ENCODE measurements at places on chromosomes 13 and 19.

GRCh38 chr19:35509018-35509652 is 4.3 kb downstream of the DMKN start:
- DNase-seq = no peak

DNA sequence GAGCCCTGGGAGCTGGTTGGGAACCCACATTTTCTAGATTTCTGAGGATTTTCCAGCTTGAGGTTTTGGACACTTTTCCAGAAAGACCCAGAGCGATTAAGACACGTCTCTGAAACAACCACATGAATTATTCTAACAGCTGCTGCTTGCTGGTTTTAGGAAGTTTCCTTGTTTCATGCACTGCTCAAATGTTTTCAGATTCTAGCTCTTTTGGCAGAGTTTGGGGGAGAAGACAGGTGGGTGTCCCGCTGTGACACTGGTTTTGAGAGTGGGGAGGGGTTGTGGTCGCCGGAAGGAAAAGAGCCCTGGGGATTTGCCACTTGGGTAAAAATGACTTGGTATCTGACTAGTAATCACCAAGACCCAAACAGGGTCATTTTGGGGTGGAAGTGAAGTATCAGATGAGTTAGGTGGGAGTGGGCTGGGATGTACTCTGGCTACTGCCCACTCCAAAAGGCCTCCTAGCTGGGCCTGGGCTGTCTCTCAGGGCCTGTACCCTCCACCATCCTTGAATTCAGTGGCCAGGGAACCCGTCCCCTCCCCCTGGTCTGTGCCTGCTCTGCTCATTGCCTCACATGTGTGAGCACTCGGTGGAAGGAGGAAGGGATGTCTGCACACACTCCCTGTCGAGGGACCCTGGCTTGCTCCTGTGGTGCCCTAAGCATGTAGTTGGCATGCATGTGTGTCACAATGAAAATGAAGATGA is 13.2 kb downstream of the GATAD2A start:
- DNase-seq = no peak

- DNase-seq = no peak
Measured at GRCh38 chr13:105567951-105568525, 967.4 kb downstream of the EFNB2 start.

DNA sequence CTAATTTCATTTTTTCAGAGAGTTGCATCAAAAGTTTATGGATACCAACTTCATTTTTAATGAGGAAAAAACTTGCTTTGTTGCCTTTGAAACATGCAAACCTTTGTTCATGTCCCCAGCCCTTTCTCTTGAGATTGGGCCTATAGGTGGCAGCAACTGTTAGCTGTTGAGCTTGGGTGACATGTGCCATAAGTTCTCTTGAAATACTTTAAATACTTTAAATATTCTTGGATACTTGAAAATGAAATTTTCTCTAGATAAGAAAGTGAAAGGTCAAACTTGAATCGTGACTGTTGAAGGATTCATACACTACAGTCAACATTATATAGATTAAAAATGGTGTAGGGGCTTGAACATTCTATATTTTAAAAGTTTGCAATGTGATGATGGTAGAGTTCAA is 294.9 kb downstream of the NDFIP2 start:
- DNase-seq = peak; percentile 62

DNA sequence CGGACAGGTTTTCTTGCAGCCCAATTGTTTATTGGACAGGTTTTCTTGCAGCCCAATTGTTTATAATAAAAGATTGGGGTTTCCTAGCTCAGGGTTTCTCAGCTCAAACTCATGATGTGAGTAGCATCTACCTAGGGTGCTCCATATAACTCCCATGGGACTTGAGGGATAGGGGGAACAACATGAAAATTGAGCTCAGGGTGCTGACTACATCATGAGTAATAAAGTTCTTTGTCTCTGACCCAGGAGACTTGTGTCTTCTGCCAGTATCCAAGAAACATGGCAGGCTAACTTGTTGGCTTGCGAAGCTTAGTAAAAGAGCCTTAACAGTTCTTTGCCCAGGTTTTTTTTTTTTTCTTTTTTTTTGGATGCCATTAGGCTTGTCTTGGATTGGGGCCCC is 59.2 kb upstream of the MYCBP2 start:
- no peak for DNase-seq

- DNase-seq = no peak
Measured at GRCh38 chr13:97468331-97468730, 34.4 kb downstream of the RAP2A start.

GRCh38 chr13:100881291-100881864 is 206.8 kb upstream of the TMTC4 start:
- DNase-seq = no peak

GRCh38 chr13:31996601-31997000 is 35.0 kb upstream of the FRY start:
- DNase-seq = no peak

GRCh38 chr13:54975676-54976075 is 1947.1 kb downstream of the OLFM4 start:
- DNase-seq = no peak

DNA sequence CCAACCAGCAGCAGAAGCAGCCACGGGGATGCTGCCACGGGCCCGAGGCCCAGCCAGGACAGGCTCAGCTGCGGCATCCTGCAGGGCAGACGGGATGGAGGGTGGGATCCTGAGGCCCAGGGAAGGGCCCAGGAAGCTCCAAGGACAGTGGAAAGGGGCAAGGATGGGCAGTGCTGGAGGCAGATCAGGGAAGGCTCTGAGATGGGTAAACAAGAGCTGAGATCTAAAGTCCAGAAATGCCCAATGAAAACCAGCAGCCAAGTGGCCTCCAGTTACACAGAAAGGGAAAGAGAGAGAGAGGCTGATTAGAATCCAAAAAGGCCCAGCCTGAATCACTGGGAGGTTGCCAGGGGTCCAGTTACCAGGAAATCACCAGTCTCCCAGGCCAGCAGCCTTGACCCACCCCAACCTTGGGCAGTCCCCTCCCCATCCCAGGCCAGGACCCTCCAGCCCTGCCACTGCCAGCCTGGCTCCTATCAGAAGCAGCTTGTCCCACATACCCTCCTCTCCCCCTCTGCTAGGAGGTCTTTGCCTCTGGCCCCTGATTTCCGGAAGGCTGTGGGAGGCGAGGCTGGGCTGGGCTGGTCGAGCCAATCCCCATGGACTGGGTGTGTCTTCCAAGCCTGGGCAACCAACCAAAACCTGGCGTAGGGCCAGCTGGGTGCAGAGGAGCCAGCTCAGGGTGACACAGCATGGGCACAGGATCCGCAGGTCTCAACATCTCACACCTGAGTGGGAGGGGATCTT is at the start of gene CYP4F11:
Gene CYP4F11 (minus strand): TSS at position 198 of the 747 bp plus-strand sequence. CDS start 121 bp downstream, at position 77.
- no peak for DNase-seq

- DNase-seq = no peak
Measured at GRCh38 chr19:56727677-56728076, 56.1 kb upstream of the ZNF835 start.

DNA sequence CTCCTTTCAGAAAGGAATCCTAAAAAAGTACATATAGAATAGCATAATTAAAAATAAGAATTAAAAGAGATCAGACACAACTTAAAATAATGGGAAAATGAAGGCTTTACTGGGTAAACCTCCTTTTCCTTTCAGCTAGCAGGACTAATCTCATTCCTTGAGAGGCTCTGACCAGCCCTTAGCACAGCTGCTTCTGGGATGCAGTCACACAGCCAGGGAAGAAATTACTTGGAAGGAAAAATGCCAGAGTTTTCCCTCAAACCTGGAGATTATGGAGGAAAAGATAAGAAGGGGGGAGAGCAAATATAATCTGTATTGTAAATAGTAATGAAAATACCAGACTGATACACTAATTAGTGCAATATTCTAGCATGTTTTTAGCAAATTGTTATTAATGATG is 91.8 kb downstream of the LRCH1 start:
- no peak for DNase-seq

DNA sequence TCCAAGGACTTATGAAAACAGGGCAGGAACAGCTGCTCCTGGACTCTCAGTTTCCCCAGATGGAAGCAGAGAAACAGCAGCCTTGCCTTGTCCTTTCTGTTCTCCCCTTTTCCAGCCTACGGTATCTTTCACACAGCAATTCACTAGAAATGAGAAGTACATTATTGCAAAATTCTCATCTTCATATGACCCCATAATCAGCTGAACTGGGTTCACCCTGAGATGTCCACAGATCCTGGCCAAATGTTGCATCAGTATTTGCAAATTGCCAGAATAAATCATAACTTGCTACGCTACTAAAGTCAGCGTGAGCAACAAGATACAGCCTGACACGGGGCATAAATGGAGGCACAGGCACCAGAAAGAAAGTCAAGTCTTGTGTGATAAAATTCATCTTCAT is 16.1 kb downstream of the VSTM1 start:
- DNase-seq = peak; percentile 79

DNA sequence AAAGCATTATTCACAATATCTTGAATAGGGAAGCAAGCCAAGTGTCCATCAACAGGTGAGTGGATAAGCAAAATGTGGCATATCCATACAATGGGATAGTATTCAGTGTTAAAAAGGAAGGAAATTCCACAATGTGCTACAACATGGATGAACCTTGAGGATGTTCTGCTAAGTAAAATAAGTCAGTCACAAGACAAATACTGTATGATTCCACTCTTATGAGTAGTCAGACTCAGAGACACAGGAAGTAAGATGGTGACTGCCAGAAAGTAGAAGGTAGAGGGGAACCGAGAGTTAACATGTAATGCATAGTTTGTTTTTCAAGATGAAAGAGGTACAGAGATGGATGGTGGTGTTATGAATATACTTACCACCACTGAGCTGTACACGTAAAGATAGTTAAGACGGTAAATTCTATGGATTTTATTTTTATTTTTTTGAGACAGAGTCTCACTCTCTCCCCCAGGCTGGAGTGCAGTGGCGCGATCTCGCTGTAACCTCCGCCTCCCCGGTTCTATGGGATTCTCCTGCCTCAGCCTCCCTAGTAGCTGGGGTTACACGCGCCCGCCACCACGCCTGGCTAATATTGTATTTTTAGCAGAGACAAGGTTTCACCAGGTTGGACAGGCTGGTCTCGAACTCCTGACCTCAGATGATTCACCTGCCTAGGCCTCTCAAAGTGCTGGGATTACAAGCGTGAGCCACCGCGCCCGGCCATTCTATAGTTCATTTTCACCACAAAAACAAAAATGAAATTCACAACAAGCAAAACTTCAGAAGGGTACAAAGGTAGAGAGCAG is 1.0 kb upstream of the CHAMP1 start:
- no peak for DNase-seq

GRCh38 chr19:39814595-39814994 is 19.4 kb downstream of the DYRK1B start:
- no peak for DNase-seq

GRCh38 chr19:34172661-34173192 is 423 bp downstream of the LSM14A start:
- DNase-seq = no peak

- no peak for DNase-seq
Measured at GRCh38 chr13:42401376-42401775, 129.4 kb downstream of the AKAP11 start.

DNA sequence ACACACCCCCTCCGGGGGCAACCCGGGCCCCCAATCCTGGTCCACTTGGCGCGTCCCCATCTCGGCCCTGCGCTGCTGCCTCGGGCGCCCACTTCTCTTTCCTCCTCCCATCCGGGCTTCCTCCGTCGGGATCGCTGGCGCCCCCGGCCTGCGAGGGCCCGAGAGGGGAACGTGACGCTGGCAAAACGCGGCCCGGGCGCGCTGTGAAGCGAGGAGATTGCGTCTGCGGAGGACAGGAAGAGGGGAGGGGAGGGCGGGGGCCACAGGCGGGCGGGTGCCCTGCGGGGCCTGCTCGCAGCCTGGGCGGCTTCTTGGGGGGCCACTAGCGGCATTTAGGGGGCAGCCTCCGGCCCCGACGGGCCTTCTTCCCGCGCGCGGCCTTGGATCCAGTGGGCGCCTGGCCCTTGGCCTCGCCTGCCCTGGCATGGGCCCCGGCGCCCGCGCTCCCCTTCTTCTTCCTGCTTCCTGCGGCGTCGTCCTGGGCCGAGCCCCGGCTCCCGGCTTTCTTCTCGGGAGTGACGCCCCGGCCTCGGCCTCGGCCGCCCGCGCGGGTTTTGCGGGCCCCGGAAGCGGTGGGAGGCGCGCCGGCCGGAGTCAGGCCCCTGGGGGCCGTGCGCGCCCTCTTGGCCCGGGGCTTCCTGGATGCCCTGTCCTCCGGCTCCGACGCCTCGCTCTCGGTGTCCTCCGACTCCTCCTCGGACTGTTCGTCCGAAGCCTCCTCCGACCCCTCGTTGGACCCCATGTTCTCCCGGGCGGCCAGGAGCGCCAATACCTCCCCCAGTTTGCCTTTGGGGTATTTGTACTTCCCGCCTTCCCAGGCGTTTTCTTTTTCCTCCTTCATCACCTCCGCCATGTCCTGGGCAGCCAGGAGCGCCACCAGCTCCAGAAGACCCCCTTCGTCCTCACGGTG is 2.2 kb downstream of the PNMA8B start:
- DNase-seq = peak; percentile 31

DNA sequence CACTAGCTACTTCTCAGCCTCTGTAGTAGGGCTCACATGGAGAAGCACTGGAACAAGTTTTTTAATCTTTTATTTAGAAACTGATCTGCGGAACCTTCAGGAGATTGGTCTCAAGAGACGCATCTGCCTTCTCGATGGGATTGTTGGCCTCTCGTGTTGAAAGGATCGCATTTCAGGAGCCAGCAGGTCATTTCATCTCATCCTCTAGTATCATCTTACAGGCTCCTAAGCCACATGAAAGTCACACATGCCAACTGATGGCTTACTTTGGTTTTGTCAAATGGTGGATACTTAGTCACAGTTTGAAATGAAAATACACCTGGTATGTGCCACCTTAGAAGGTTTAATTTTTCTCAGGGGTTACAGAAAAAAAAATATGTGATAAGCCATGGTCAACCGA is 1703.6 kb downstream of the EFNB2 start:
- DNase-seq = no peak

DNA sequence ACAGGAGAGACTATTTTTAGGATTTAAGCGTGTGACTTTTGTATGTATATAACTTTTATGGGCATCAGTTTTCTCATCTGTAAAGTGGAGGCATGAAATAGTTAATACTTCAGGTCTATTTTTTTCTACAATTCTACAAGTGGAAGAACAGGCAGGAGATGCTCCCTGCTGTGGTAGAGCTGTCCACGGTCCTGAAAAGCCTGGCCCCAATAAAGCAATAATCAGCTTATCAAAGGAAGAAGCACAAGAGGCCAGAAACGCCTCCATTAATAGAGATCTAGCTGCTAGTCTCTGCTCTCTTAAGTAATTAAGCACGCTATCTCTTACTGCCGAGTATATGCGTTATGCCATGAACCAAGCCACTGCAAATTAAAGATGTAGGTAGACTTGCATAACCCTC is 28.0 kb upstream of the WASF3 start:
- DNase-seq = peak; percentile 23

All from inflammatory macrophage (primary cell).